Natural killer cell (primary cell): ENCODE measurements at places on chromosomes 6 and 20. TPM values are rescaled to one million over a fixed set of nuclear protein-coding genes. Genes with fewer than 3 reads are reported as not detected.

Gene RPN2
- 124 TPM for total RNA-seq

Gene HLA-DPA1
- 43.1 TPM for total RNA-seq

Gene BNIP5
- total RNA-seq: not detected

Gene CDSN
- total RNA-seq: not detected

Gene BAK1
- 36.3 TPM for total RNA-seq

Gene SNX21
- 0.99 TPM for total RNA-seq

Gene KATNA1
- total RNA-seq: 22.7 TPM

Gene PARD6B
- total RNA-seq: 4.1 TPM

Gene BACH2
- total RNA-seq: 32.7 TPM

Gene FOXA2
- total RNA-seq: not detected

Gene WFDC9
- total RNA-seq: not detected

Gene C2
- 1.0 TPM for total RNA-seq

Gene SRSF3
- 445 TPM for total RNA-seq

Gene TRIM15
- not detected for total RNA-seq

Gene PPDPF
- total RNA-seq: 197 TPM

Gene LRRC1
- total RNA-seq: 3.7 TPM

Gene COL20A1
- not detected for total RNA-seq

Gene GPX5
- not detected for total RNA-seq

Gene GLP1R
- 2.2 TPM for total RNA-seq

Gene NHLRC1
- 0.89 TPM for total RNA-seq

Gene MACROD2
- 0.19 TPM for total RNA-seq

Gene MYCT1
- total RNA-seq: 0.64 TPM

Gene IPCEF1
- 53.2 TPM for total RNA-seq

Gene TEAD3
- total RNA-seq: 0.39 TPM

Gene SIRPB1
- total RNA-seq: 2.6 TPM

Gene RBM24
- total RNA-seq: not detected

Gene ADAM33
- total RNA-seq: not detected

Gene VWA7
- 2.4 TPM for total RNA-seq

Gene SLC17A3
- total RNA-seq: 1.5 TPM

Gene GPR6
- not detected for total RNA-seq

Gene METTL24
- total RNA-seq: not detected

Gene SPTLC3
- 4.6 TPM for total RNA-seq

Gene MYLK2
- not detected for total RNA-seq

Gene TXLNB
- 0.24 TPM for total RNA-seq

Gene CD24
- total RNA-seq: 1.4 TPM

Gene TREML2
- 0.75 TPM for total RNA-seq

Gene PSORS1C1
- total RNA-seq: not detected

Gene KHDRBS2
- 0.15 TPM for total RNA-seq

Gene FUT9
- not detected for total RNA-seq

Gene GUCA1A
- not detected for total RNA-seq

Gene FAM162B
- not detected for total RNA-seq

Gene OR2H1
- total RNA-seq: not detected
